ENCODE measurements at places on chromosomes 12 and 14.

DNA sequence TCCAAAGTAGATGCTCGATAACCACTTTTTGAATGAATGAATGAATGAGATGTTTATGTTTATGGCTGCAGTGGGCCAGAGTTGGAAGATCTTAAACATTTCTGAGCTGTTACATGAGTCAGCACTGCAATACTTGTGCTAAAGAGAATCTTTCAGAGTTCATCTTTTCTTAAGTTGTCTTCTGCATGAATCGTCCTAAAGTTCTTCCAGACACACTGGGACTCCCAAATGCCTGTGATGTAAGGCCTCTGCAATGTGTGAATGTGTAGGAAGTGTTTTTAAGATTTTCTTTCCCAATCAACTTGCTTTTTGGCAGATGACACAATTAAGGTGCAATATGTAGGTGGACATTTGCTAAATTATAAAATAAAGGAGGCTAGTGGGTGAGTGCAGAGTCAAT lies 50.3 kb upstream of the TRIM9 start:
- DNase-seq, result no peak

DNA sequence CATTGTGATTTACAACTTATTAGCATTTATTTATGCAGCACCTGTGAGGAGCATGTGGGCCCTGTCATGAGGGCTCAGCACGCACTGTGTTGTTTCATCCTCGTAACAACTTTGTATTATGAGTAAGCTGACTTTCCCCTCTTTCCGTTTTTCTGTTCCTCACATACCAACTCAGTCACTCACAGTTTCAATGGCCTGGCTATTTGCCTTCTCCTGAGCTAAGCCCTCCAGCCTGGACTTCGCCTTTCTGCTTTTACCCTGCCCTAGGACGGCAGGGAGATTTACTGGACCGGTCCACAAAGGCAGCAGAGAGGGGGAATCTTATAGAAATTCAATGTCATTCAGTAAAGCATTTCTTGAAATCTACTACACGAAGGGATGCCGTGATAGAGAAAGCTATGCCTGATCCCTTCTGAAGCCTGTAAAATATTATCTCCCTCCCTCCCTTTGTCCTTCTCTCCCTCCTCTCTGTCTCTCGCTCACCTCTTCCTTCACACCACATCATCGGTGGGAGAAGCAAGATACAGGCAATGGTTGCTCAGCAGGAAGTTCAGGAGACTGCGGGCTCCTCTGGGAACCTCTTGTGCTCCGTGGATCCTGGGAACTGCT lies 219.2 kb upstream of the TBX3 start:
- no peak for DNase-seq

DNA sequence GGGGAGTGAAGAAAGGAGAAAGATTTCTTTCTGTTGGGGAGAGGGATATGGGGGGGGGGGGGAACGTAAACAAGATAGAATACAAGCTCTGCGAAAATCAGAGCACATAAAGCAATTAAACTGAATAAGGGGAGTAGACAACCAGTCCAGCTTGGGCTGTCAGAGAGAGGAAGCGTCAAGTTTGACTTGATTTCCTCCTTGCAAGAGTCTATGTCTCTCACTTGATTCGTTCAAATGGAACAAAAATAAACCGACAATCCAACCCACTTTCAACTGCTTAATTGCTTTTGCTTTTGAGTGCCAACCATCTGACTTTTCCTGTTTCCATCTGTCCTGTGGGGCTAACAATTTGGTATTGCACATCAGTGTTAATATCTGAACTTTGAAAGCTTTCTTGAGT lies 942 bp downstream of the SYT1 start:
- peak; percentile 37 for DNase-seq

GRCh38 chr12:98838231-98838647 lies 193.1 kb downstream of the APAF1 start:
- no peak for DNase-seq

GRCh38 chr12:58570411-58570810 lies 349.9 kb downstream of the LRIG3 start:
- no peak for DNase-seq

DNA sequence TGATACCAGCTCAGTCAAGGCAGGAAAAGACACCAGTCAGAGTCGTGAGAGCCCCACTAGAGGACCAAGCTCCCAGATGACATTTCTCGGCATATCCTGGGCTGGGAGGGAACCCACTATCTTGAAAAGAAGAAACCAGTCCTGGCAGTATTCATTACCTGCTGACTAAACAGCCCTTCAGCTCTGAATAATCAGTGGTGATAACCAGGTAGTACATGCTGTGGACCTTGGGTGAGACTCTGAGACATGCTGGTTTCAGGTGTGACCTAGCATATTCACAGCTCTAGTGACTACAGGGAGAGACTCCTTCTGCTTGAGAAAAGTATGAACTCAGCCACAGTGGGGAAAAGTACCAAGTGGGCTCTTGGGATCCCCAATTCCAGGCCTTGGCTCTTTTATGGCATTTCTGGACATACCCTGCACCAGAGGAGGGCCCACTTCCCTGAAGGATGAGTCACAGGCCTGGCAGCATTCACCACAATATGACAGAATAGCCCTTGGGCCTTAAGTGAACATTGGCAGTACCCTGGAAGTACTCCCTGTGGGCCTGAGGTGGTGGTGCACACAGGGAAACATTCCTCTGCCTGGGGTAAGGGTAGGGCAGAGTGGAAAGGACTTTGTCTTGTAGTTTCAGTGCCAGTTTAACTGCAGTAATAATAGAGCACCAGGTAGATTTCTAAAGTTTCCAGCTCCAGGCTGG lies 82.6 kb upstream of the SLC38A4 start:
- peak; percentile 57 for DNase-seq

DNA sequence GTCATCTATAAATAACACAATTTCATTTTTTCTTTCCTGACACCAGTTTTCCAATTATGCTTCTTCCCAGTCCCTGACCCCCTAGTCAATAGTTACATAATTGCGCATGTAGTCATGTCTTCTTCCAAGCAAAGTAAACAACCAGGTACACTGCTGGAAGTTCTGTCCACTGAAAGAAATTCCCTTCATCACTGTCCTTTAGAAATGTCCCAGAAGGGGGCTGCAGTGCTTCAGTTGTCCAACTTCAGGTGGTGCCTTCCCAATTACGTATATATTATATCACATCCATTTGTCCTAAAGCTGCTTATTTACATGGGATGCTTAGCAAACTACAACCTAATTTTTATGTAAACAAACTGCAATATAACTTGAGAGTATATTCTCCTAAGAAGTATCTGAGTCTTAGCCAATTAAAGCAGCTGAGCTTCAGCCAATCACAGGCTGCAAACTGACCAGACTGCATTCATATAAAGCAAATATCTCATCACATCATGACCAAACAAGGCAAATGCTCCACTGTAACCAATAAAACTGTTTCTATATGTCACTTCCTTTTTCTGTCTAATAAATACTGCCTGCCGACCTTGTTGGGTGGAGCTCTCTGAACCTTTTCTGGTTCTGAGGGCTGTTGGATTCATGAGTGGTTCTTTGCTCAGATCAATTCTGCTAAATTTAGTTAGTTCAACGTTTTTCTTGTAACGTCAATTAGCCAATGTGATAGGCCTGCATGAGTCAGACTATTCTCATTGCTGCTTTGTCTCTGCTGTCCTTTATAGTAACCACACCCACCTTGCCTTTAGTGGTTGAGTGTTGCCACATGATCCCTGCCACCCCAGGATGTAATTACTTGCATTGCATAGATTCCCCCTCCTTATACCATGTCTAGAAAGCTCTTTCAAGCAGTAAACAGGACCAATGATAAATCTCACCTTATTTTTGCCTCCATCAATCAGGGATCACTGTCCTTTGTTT lies 239.3 kb downstream of the ALG10B start:
- DNase-seq, result peak; percentile 36

DNA sequence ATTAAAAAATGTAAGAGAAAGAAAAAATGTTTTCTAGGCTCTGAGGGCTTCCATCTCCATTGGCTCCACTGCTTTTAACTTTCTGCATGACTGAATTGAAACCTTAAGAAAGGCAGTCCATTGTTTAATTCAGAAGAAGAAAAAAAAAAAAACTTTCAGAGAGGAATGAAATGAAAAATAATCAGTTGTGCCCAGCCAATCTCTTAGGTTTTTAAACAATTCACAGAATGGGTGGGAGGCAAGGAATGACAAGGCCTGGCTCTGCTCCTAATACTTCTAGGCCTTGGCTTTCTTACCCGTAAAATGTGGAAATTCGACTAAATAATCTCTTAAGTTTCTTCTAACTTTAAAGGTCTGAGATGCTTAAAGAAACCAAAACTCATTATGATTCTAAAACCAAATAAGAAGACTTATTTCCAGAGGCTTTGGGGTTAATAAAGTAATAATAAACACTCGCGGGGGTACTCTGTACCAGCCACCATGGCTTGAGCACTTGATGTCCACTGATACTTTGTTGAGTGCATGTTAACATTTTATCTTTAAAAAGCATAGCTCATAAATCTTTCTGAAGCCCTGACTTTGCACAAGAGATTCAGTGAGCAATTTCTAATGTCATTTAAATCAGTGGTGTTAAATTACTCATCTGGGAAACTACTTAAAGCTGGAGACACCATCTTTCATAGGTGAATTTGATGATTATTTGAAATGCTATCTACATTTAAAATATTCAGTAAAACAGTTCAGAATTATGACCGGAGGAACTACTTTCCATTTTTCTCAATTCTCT lies 49.6 kb downstream of the STON2 start:
- DNase-seq, result no peak

- DNase-seq, result peak; percentile 59
Observed at GRCh38 chr12:75959060-75959459, 72.5 kb downstream of the PHLDA1 start.

DNA sequence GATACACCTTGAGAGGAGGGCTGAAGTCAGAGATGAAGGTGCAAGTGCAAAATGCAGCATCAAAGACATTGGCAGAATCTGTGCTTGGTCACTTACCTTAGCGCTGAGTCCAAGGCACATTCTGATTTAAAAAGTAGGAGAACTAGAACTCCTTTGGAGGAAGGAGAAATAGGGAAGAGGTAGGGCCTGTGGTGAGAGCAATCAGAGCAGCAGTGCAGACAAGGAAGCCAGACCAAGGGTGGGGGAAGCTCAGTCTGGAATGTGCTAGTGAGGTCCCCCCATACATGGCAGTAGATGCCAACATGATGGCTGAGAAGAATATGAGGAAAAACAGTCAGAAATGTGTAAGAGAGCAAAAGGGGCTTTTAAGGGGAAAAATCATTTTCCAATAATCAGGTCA lies 206.5 kb downstream of the SSPN start:
- DNase-seq, result no peak

GRCh38 chr12:99433155-99433554 lies 214.4 kb upstream of the GARIN6 start:
- no peak for DNase-seq

- peak; percentile 68 for DNase-seq
Observed at GRCh38 chr12:113479590-113480335, 8.1 kb upstream of the LHX5 start.
